ENCODE measurements at places on chromosomes 16 and 17. TPM values are rescaled to one million over a fixed set of nuclear protein-coding genes. Genes with fewer than 3 reads are reported as not detected.

The ATP2A3 gene
- total RNA-seq = 2.3 TPM

DNA sequence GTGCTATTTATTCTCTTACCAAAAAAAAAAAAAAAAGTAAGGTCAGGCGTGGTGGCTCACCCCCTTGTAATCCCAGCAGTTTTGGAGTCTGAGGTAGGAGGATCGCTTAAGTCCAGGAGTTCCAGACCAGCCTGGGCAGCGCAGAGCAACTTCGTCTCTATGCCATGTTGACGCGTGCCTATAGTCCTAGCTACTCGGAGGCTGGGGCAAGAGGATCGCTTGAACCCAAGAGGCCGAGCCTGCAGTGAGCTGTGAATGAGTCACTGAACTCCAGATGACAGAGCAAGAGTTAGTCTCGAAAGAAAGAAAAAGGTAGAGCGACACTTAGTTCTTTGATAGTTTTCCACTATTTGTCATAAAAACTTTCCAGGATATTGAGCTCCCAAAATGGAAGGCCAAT lies 1.4 kb upstream of the TENT4B start:
- no peak for DNase-seq

DNA sequence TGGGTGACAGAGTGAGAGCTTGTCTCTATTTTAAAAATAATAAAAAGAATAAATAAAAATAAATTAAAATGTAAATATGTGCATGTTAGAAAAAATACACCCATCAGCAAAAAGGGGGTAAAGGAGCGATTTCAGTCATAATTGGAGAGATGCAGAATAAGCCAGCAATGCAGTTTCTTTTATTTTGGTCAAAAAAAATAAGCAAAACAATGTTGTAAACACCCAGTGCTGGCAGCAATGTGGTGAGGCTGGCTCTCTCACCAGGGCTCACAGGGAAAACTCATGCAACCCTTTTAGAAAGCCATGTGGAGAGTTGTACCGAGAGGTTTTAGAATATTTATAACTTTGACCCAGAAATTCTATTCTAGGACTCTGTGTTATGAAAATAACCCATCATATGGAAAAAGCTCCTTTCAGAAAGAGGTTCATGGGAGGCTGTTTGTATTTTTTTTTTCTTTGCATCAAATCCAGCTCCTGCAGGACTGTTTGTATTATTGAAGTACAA lies 8.5 kb downstream of the STH start:
- DNase-seq = no peak

The CA7 gene
- not detected for total RNA-seq

DNA sequence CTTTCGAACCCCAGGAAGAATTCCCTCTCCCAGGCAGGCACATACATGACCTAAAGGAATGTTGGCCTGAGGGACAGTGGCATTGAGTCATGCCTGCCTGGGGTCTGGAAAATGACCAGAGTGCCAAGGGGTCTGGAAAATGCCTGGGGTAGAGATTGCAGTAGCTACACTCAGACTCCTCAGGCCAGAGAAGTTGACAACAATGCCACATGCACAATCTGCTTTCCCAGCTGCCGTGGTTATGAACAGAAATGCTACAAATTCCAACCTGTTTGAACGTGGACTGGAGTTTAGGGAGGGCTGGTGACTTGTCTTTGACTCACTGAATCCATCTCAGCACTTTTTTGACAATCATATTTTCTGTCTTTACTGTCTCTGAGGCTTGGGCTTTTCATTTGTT lies 250.0 kb downstream of the ABCC12 start:
- DNase-seq = no peak

- DNase-seq = peak; percentile 55
Measured at GRCh38 chr16:19883296-19883965, 1.2 kb downstream of the GPRC5B start.

The TBC1D3E gene
- not detected for total RNA-seq
